Brain microvascular endothelial cell (primary cell): ENCODE measurements at places on chromosomes 2 and 18.

DNA sequence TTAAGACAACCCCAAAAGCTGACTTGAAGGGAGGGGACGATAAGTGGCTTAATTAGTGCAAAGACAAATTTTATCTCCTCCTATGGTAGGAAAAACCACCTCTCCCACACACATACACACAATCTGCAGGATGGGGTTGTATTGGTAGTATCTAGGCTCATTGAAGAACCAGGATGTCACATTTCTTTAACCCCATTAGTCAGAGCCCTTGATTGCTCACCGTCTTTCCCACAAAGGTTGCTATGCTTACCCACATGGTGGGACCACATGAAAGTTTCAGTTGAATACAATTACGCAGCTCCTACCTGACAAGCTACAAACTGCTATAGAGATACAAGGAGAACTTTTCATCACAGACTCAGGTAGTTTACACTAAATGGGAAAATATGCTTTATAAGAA, 765.0 kb upstream of the CELF4 start:
- DNase-seq: no peak

GRCh38 chr2:225932811-225933413, 533.4 kb downstream of the NYAP2 start:
- no peak for DNase-seq

DNA sequence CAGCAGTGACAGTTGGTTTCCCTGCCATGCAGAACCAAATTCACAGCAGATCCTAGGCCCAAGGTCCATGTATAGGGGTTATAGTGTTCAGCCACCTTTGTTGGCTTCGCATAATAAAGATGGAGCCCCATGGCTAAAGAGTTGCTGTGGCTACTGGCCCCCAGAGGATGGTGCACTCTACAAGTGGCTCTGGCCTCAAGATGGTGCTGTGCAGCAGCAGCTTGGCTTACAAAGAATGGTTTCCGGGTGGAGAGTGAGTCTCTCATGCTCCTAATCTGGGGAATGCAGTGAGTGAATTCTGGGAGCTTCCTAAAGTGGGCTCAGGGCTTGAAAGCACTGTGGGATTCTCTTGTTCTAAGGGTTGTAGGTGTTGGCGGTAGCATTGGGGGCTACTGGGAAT, 1199.7 kb downstream of the CNTNAP5 start:
- DNase-seq: no peak

GRCh38 chr2:216690853-216691741, 4.3 kb downstream of the IGFBP5 start:
- peak; percentile 79 for DNase-seq

DNA sequence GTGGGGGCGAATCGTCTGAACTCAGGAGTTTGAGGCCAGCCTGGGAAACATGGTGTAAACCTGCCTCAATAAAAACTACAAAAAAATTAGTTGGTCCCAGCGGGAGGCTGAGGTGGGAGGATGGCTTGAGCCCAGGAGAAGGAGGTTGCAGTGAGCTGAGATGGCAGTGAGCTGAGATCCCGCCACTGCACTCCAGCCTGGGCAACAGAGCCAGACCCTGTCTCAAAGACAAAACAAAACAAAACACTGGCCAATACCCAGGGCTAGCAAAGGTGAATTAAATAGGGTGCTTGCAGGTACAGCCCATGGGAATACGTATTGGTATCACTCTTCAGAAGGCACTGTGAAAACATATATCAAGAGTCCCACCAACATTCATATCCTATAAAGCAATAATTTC, 7.0 kb downstream of the ITSN2 start:
- no peak for DNase-seq
